ENCODE measurements at places on chromosomes 5 and 9.

DNA sequence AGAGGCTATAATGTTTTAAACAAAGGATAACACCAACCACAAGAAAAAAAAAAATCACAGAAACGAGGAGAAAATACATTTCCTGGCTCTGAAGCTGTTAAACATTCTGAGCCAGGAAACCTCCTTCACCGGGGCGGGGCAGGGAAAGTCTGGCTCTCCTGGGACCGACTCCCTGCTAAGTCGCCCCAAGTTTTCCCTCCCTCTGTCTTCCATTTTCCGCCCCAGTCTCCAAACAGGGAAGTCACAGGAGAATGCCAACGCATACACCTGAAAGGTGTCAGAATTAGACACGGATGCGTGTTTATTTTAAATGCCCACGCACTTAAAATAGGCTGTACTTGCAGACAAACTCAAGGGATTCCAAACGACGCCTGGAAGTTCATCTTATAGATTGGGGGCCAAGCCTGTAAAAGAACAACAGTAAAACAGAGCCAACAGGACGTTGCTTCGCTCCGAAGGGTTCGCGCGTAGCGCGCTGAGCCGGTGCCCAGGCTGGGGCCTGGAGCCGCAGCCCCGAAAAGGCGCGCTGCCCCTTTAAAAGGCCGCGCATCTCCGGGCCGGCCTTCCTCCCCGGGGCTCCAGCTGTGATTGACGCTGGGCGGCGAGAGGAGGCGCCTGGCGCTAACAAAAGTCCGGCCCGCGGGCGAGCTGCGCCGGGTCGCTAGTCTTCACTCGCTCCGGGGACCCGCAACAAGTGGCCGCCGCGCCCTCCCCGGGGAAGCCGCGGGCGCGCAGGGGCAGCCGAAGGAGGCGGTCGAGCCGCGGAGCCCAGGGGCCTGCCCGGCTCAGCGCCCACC lies at the start of gene FBXL7:
Gene FBXL7 (plus strand): TSS at position 653 of the 797 bp plus-strand sequence.
- DNase-seq = no peak

GRCh38 chr9:122954253-122954691 lies 13.5 kb downstream of the RABGAP1 start:
- no peak for DNase-seq

- DNase-seq = no peak
These were observed 27.0 kb downstream of the CATSPER3 start for GRCh38 chr5:134994560-134995156.

- DNase-seq = no peak
These were observed 993 bp upstream of the RALGDS start for GRCh38 chr9:133121915-133122550.

Measured in stimulated activated CD8-positive, alpha-beta memory T cell treated with anti-CD3 and anti-CD28 coated beads, Interleukin-7, amount 100 ng/mL, for 4 hours (primary cell).